ENCODE measurements at places on chromosomes 4 and X. TPM values are rescaled to one million over a fixed set of nuclear protein-coding genes. Genes with fewer than 3 reads are reported as not detected.

SUPT20HL2 gene
- 0.17 TPM for total RNA-seq

GRCh38 chrX:24014388-24015018, 12.5 kb downstream of the KLHL15 start:
- DNase-seq = no peak
- H3K27me3 ChIP-seq = no peaks in the 10 kb centered on the region
- H3K27ac ChIP-seq = no peak overlapping the region
- no peaks in the 10 kb centered on the region for H3K36me3 ChIP-seq
- no peak overlapping the region for H3K4me3 ChIP-seq

DNA sequence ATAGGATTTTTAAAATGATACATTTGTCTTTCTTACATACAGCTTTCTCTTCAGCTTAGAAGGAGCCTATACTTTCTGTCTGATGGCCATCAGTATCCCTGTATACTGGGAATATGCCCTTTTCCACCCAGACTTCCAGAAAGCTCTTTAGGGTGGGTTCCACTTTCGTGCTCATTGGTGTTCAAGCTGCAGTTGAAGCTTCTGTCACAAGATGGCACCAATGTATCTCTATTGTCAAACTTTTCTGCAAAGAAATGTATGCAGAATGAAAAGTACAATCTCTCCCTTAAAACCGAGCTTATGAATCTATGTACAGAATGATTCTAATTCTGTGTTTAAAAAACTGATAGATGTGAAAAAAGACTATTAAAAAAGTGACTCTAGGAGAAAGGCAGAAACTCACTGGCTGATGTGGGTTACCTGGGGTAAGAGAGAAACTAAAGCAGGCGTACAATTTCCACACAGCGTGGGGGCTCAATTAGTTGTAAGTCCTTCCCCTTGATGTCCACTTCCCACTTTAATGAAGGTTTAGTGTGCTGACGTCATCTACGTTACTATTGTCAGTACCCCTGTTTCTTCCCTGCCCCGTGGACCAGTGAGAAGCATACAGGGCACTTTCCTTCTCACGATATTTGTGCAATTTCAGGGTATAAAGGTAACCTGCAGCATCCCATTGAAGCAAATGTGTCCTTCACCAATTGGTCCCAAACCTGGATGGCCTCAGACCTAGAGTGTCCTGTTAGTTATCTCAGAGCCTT, 57.3 kb upstream of the TCEAL2 start:
- no peaks in the 10 kb centered on the region for H3K4me1 ChIP-seq
- H3K36me3 ChIP-seq = no peaks in the 10 kb centered on the region
- no peak overlapping the region for H3K27ac ChIP-seq
- DNase-seq = no peak
- no peak overlapping the region for H3K4me3 ChIP-seq
- no peaks in the 10 kb centered on the region for H3K27me3 ChIP-seq

GRCh38 chr4:134174271-134174670, 27.3 kb downstream of the PABPC4L start:
- DNase-seq = no peak
- H3K4me3 ChIP-seq = no peak overlapping the region
- H3K27ac ChIP-seq = no peak overlapping the region
- no peaks in the 10 kb centered on the region for H3K27me3 ChIP-seq

ADH1B gene
- 193 TPM for total RNA-seq

PRRG3 gene
- total RNA-seq = 1.7 TPM

MAP9 gene
- 4.5 TPM for total RNA-seq

SOD3 gene
- total RNA-seq = 15.3 TPM

NR0B1 gene
- 2.6 TPM for total RNA-seq

GRCh38 chr4:79170077-79170476, 155.8 kb downstream of the NAA11 start:
- no peaks in the 10 kb centered on the region for H3K36me3 ChIP-seq
- no peaks in the 10 kb centered on the region for H3K27me3 ChIP-seq
- H3K27ac ChIP-seq = no peak overlapping the region
- H3K4me3 ChIP-seq = no peak overlapping the region
- no peak for DNase-seq

LRAT gene
- 0.05 TPM for total RNA-seq

DNA sequence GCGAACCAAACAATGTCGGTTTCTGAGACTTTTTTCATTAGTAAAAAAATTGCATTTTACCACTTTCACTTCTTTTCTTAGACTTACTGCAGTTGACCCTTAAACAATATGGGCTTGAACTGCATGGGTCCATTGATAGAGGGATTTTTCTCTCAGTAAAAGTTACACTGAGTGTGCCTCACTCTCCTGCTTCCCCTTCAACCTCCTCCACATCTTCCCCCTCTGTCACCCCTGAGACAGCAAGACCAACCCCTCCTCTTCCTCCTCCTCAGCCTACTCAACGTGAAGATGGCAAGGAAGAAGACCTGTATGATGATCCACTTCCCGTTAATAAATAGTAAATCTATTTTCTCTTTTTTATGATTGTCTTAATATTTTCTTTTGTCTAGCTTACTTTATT, 43.4 kb downstream of the TEC start:
- H3K36me3 ChIP-seq = no peaks in the 10 kb centered on the region
- H3K4me1 ChIP-seq = no peaks in the 10 kb centered on the region
- H3K27me3 ChIP-seq = no peaks in the 10 kb centered on the region

DNA sequence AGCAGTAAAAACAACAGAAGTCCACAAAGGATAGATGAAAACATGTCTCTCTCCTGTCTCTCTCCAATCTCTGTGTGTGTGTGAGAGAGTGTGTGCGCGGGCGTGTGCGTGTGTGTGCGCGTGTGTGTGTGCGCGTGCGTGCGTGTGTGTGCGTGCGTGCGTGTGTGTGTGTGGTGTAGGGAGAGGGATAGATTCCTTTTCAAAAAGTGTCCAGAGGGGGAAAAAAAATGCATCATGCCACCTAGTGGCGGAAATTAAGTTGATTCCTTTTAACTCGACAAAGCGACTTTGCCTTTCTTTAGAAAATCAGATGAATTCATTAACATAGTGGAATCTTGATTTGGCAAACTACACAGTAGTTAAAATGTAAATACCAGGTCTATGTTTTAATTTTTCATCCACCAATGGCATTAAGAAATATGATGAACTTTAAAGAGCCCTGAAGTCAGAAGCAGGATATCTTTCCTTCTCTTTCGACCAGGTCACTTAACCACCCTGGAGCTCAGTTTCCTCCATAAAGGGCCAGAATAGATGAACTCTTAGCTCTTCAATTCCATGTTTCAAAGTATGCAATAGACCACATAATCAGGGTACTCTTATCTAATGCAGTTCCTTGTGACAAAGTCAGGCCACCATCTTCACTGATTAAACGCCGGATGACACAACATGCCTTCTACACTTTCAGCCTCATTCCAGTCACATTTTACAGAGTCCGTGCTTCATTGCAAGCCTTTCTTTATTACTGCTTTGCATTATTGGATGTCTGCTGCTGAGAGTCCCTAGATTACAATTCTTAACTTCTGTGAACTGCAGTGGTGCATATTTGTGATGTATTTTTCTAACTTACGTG, 162.8 kb downstream of the FBXO8 start:
- no peaks in the 10 kb centered on the region for H3K36me3 ChIP-seq
- peak overlapping the region; percentile 23 for H3K4me3 ChIP-seq
- no peak overlapping the region for H3K27ac ChIP-seq
- H3K4me1 ChIP-seq = peaks cover 3% of the 10 kb centered on the region
- DNase-seq = peak; percentile 69

- no peaks in the 10 kb centered on the region for H3K4me1 ChIP-seq
- H3K36me3 ChIP-seq = no peaks in the 10 kb centered on the region
- H3K4me3 ChIP-seq = no peak overlapping the region
- no peaks in the 10 kb centered on the region for H3K27me3 ChIP-seq
Observed at GRCh38 chr4:94389595-94390267, 47.1 kb upstream of the HPGDS start.

DNA sequence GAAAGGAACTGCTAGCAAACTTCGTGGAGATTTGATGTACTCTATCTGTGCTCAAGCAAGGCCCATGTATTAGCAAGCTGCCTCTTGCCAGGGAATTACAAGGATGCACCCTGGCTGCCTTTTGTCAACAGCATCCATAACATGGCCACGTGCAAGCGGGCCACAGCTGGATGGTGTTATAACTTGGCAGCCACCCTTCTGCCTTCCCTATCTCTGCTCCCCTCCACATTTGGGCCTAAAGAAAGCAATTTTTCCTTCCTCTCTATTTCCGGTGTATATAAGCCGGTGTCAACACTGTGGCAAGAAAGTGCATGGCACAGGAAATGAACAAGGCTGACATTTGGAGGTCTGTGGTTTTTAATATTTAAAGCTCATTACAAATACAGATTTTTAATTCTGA, 94.8 kb downstream of the CLNK start:
- DNase-seq = no peak
- H3K4me3 ChIP-seq = no peak overlapping the region
- H3K36me3 ChIP-seq = no peaks in the 10 kb centered on the region
- no peaks in the 10 kb centered on the region for H3K27me3 ChIP-seq
- no peaks in the 10 kb centered on the region for H3K4me1 ChIP-seq
- no peak overlapping the region for H3K27ac ChIP-seq

DNA sequence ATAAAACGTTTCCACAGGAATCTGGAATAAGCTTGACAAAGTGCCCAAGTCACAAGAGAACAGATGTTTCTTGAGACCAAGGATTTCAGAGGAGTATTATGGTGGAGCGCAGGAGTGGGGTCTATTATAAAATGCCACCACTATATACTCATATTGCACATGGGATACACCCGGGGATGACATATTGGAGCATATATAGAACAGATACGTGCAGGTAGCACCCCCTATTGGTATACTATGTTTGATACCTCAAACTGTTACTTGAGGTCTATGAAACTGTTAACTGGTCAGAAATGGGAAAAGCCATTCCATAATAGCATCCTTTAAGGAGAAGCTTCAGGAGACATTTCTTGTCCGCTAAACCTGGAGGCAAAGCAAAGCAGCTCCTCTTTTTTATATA, 86.0 kb downstream of the PCYT1B start:
- no peak overlapping the region for H3K27ac ChIP-seq
- no peaks in the 10 kb centered on the region for H3K36me3 ChIP-seq
- H3K4me1 ChIP-seq = no peaks in the 10 kb centered on the region
- H3K27me3 ChIP-seq = no peaks in the 10 kb centered on the region
- H3K4me3 ChIP-seq = no peak overlapping the region
- no peak for DNase-seq

DNA sequence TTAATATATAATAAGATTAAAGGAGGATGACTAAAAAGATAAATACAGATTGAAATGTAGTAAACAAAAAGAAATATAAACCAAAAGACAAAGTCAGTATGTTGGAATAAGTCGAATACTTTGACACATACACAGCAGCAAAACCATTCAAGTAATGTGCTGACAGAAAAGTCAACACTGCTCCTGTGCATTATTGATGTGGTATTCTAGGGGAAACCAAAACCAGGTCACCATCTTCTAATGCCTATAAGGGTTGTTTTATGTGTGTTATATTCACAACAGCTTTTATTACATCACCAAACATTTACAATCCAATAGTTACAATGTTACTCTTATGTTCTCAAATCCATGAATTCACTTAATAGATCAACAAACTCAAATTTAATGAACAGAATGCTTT, 111.8 kb upstream of the DKK2 start:
- no peaks in the 10 kb centered on the region for H3K4me1 ChIP-seq
- no peaks in the 10 kb centered on the region for H3K27me3 ChIP-seq
- H3K4me3 ChIP-seq = no peak overlapping the region

GRCh38 chrX:6041630-6042029, 187.0 kb downstream of the NLGN4X start:
- no peaks in the 10 kb centered on the region for H3K27me3 ChIP-seq
- H3K4me3 ChIP-seq = no peak overlapping the region
- no peak overlapping the region for H3K27ac ChIP-seq
- no peaks in the 10 kb centered on the region for H3K4me1 ChIP-seq

NHS gene
- 8.3 TPM for total RNA-seq

GRCh38 chr4:123477711-123478209, 81.2 kb downstream of the SPRY1 start:
- no peaks in the 10 kb centered on the region for H3K4me1 ChIP-seq
- no peak overlapping the region for H3K27ac ChIP-seq
- H3K27me3 ChIP-seq = no peaks in the 10 kb centered on the region
- DNase-seq = no peak
- no peaks in the 10 kb centered on the region for H3K36me3 ChIP-seq

FRMPD4 gene
- total RNA-seq = 0.05 TPM

DNA sequence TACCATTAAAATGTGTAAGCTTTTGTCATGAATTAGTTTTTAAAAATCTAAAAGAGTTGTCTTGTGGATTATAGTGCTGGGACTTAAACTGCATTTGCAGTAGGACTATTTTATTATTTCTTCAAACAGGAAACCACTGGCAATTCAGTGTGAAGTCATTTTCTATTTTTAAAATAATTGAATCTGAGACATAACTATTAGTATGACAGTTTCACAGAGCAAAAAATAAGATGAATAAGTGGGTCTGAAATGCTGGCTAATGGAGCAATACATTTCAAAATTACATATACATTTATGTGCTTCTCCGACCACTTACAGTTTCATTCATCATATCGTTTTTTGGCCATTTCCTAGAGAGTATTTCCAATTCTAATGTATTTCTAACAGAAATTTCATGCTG, 75.3 kb upstream of the RAPGEF2 start:
- DNase-seq = no peak
- H3K27me3 ChIP-seq = no peaks in the 10 kb centered on the region

DNA sequence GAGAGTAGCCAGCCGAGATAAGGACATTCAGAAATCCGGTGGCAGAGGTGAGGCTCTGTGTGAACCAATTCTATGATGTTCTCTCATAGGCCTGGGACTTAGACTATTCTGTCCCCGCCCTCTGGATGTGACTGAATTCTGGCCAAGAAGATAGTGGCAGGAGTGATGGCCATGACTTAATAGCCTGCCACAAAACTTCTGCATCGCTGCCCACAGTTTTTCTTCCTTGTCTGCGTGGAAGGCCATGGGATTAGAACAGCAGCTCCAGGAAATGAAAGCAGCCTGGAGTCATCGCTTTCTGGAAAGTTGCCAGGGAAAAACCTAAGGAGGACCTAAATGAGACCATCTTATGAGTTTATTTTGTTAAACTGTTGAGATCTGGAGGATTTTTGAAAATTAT, 134.7 kb downstream of the F11 start:
- H3K27me3 ChIP-seq = no peaks in the 10 kb centered on the region
- H3K36me3 ChIP-seq = no peaks in the 10 kb centered on the region
- DNase-seq = no peak
- no peak overlapping the region for H3K4me3 ChIP-seq

Measured in ovary (tissue), 10 donors.